CD8-positive, alpha-beta memory T cell (primary cell): ENCODE measurements at places on chromosomes 6 and 20. TPM values are rescaled to one million over a fixed set of nuclear protein-coding genes. Genes with fewer than 3 reads are reported as not detected.
A peak's percentile ranks its signal among the peaks of the same experiment; 100 is the strongest.

GRCh38 chr6:129130959-129131681 is 248.2 kb downstream of the LAMA2 start:
- H3K4me3 ChIP-seq, result no peak overlapping the region
- no peaks in the 10 kb centered on the region for H3K36me3 ChIP-seq
- DNase-seq, result no peak
- H3K4me1 ChIP-seq, result no peaks in the 10 kb centered on the region

DNA sequence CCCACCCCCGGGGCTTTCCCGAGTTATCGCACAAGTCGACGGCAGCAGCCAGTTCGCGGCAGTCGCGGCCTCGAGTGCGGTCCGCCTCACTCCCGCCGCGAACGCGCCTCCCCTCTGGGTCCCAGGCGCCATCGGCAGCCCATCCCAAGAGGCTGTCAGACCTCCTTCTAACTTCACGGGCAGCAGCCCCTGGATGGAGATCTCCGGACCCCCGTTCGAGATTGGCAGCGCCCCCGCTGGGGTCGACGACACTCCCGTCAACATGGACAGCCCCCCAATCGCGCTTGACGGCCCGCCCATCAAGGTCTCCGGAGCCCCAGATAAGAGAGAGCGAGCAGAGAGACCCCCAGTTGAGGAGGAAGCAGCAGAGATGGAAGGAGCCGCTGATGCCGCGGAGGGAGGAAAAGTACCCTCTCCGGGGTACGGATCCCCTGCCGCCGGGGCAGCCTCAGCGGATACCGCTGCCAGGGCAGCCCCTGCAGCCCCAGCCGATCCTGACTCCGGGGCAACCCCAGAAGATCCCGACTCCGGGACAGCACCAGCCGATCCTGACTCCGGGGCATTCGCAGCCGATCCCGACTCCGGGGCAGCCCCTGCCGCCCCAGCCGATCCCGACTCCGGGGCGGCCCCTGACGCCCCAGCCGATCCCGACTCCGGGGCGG is 1.6 kb downstream of the GNAS start:
- H3K27ac ChIP-seq, result no peak overlapping the region
- H3K4me3 ChIP-seq, result no peak overlapping the region
- H3K4me1 ChIP-seq, result peaks cover 9% of the 10 kb centered on the region
- DNase-seq, result no peak

DNA sequence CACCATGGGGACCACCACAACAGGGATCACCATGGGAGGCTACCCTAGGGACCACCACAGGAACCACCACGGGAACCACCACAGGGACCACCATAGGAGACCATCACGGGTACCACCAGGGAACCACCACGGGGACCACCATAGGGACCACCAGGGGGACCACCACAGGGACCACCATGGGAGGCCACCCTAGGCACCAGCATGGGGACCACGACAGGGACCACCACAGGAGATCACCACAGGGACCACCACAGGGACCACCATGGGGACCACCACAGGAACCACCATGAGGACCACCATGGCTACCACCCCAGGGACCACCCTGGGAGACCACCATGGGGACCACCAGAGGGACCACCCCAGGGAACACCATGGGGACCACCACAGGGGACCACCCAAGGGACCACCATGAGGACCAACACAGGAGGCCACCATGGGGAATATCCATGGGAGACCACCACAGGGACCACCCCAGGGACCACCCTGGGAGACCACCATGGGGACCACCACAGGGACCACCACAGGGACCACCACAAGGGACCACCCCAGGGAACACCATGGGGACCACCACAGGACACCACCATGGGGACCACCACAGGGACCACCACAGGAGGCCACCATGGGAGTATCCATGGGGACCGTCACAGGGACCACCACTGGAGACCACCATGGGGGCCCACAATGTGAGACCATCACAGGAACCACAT is 67.6 kb upstream of the MPC1 start:
- H3K4me1 ChIP-seq, result no peaks in the 10 kb centered on the region
- no peak overlapping the region for H3K27ac ChIP-seq
- DNase-seq, result no peak
- no peaks in the 10 kb centered on the region for H3K27me3 ChIP-seq
- no peak overlapping the region for H3K4me3 ChIP-seq

DNA sequence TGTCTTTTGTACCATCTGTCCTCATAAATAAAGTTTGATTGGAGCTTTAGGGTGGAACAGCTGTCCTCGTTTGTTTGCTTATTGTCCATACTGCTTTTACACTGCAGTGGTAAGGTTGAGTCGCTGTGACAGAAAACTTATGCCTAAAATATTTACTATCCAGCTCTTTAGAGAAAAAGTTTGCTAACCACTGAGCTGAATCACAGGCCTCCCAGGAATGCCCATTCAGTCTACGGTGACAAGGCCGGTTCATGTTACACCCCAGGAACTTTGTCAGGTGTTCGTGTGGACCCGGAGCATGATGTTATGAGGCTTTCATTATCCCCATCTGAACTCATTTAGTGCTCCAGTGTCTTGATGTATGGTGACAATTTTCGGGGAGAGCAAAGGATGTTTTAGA is 401.1 kb downstream of the SAMD5 start:
- H3K36me3 ChIP-seq, result no peaks in the 10 kb centered on the region
- H3K27ac ChIP-seq, result no peak overlapping the region
- H3K4me3 ChIP-seq, result no peak overlapping the region
- DNase-seq, result no peak

GRCh38 chr6:10415617-10416480 is 975 bp upstream of the TFAP2A start:
- H3K27me3 ChIP-seq, result peaks cover 78% of the 10 kb centered on the region
- H3K4me1 ChIP-seq, result peaks cover 27% of the 10 kb centered on the region
- no peak overlapping the region for H3K4me3 ChIP-seq
- no peak for DNase-seq
- no peak overlapping the region for H3K27ac ChIP-seq

DNA sequence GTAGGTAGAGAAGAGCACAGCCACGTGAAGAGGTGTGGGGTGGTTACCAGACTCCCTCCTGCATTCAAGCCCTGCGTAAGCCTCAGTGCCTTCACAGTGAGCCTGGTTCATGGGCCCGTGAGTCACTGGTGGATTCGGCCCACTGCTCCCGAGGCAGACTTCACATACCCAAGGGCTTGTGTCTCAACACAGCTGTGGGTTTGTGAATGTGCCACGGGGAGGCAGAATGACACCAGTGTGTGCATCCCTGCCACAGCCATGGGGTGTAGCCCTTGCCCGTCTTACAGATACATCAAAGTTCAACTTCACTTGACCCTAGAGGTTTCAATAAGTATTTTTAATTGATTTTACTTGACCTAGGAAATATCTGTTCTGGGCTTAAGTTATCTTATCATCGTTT is 108.5 kb downstream of the MAP3K4 start:
- H3K36me3 ChIP-seq, result peaks cover 17% of the 10 kb centered on the region
- H3K4me3 ChIP-seq, result no peak overlapping the region
- DNase-seq, result no peak
- H3K27me3 ChIP-seq, result no peaks in the 10 kb centered on the region
- H3K4me1 ChIP-seq, result no peaks in the 10 kb centered on the region

DNA sequence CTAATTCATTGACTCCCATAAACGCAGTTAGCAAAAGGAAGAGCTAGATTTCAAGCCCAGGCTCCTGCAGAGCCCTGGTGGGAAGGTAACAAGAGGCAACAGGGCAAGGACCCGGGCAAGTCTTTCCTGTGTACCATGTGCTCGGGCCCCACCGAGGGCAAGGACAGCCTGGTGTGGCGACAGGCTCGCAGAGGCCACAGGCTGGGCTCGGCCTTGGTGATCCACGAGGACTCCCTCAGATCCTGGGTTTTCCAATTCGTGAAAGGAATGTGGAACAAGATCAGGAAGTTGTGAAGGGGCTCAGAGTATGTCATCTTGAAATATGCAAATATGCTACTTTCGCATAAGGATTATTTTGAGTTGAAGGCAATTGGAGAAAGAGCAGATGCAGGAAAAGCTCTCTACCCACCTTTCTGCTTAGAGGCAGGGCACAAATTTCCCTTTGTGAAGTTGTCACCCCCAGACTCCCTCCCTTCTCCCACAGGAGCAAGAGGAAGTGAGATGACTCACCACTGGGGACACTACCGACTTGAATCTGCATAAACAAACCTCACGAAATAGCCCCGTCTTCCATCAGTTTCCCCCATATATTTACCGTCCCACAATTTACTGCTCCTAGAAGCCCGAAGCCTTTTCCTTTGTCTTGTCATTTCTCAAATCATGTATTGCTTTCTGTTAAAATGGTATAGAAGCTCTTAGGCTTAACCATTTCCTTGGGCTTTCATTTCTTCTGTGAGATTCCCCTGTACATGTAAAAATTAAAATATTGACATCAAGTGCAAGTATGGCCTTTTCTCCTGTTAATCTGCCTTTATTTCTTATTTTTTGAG is 79.0 kb downstream of the PSMG4 start:
- DNase-seq, result no peak
- H3K4me1 ChIP-seq, result peaks cover 8% of the 10 kb centered on the region
- H3K4me3 ChIP-seq, result no peak overlapping the region
- H3K27ac ChIP-seq, result peak overlapping the region; percentile 28
- H3K36me3 ChIP-seq, result no peaks in the 10 kb centered on the region

Gene SCRT2
- not detected for total RNA-seq

GRCh38 chr6:15763364-15763763 is 100.5 kb upstream of the DTNBP1 start:
- DNase-seq, result no peak
- no peak overlapping the region for H3K4me3 ChIP-seq

- H3K36me3 ChIP-seq, result no peaks in the 10 kb centered on the region
- H3K4me1 ChIP-seq, result no peaks in the 10 kb centered on the region
- H3K27me3 ChIP-seq, result no peaks in the 10 kb centered on the region
- no peak for DNase-seq
- H3K27ac ChIP-seq, result no peak overlapping the region
Measured at GRCh38 chr6:165684333-165684732, 21.3 kb upstream of the PDE10A start.

DNA sequence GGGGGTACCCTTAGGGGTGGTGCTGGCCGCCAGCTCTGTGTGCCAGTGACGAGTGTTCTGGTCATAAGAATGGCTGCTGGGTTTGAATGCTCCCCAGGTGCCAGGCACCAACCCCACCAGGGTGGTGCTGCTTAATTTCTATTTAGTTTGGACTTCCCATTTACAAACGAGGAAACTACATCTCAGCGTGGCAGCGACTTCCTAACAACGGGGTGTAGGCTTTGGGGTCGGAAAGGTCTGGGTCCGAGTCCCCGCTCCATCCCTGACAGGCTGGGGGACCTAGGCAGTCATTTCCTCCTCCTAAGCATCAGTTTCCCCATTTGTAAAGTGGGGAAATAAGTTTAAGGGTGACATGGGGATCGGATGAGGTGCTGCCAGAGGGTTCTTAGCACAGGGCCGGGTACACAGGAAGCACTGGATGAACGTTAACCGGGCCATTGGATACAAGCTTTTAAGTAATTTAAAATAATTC is 30.3 kb downstream of the CEBPB start:
- no peak for DNase-seq
- no peaks in the 10 kb centered on the region for H3K4me1 ChIP-seq
- H3K27ac ChIP-seq, result no peak overlapping the region
